Dermis blood vessel endothelial cell (primary cell): ENCODE measurements at places on chromosomes 5 and 9. TPM values are rescaled to one million over a fixed set of nuclear protein-coding genes. Genes with fewer than 3 reads are reported as not detected.

SYNPO gene
- total RNA-seq, result 14.6 and 19.1 TPM in 2 replicates

RNF44 gene
- 4.1 and 8.6 TPM in 2 replicates for total RNA-seq

HAVCR2 gene
- total RNA-seq, result under 0.01 and 0.09 TPM in 2 replicates

TLE4 gene
- 23.7 and 25.5 TPM in 2 replicates for total RNA-seq

ITGA2 gene
- 44.9 and 90.6 TPM in 2 replicates for total RNA-seq

HAPLN1 gene
- under 0.01 TPM in 1 of 2 replicates, not detected in the other for total RNA-seq

C5orf58 gene
- not detected in 2 replicates for total RNA-seq

SYK gene
- under 0.01 TPM in 1 of 2 replicates, not detected in the other for total RNA-seq

DPYSL3 gene
- total RNA-seq, result 37.1 and 50.0 TPM in 2 replicates

ANKRD20A1 gene
- 1.7 and 2.6 TPM in 2 replicates for total RNA-seq

SPINK13 gene
- total RNA-seq, result not detected in 2 replicates

TMCO6 gene
- 18.0 and 50.2 TPM in 2 replicates for total RNA-seq

CNTNAP3 gene
- 57.2 and 87.2 TPM in 2 replicates for total RNA-seq

EIF4EBP3 gene
- total RNA-seq, result 0.37 and 0.51 TPM in 2 replicates

ERMP1 gene
- total RNA-seq, result 36.6 and 45.9 TPM in 2 replicates

FSD1L gene
- total RNA-seq, result 3.1 and 4.4 TPM in 2 replicates

INSL4 gene
- not detected in 2 replicates for total RNA-seq

GPR150 gene
- 0.05 and 0.17 TPM in 2 replicates for total RNA-seq

BSPRY gene
- not detected in 2 replicates for total RNA-seq

PCDHGB3 gene
- total RNA-seq, result 3.6 and 3.7 TPM in 2 replicates
